ENCODE measurements at places on chromosomes 4 and X.

DNA sequence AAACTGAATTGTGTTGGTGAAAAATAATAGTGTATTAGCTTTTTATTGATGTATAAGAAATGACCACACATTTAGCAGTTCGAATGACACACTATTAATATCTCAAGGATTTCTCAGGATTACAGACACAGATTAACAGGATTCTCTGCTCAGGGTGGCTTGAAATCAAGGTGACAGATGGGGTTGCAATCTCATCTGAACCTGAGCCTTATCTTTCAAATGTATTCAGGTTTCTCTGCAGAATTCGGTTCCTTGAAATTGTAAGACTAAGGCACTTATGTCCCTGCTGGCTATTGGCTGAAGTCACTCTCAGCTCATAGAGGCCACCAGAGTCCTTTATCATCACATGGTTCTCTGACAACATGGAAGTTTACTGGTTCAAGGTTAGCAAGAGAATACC is 1780.1 kb downstream of the ARAP2 start:
- DNase-seq: no peak

- no peak for DNase-seq
Observed at GRCh38 chr4:6541789-6542188, 33.2 kb upstream of the MAN2B2 start.

GRCh38 chr4:182585321-182585720 is 331.9 kb downstream of the DCTD start:
- peak; percentile 25 for DNase-seq

- no peak for DNase-seq
Observed at GRCh38 chr4:68732653-68733466, 62.4 kb upstream of the UGT2B15 start.

Data from iPS-NIHi11 (cell line).